Activated CD4-positive, alpha-beta T cell treated with anti-CD3 and anti-CD28 coated beads for 36 hours (primary cell): ENCODE measurements at places on chromosomes 7 and 10.

- DNase-seq: peak; percentile 46
Measured at GRCh38 chr7:92246360-92247101, 757 bp downstream of the ANKIB1 start.

- DNase-seq: no peak
Measured at GRCh38 chr10:115023715-115024114, 69.5 kb upstream of the ATRNL1 start.

GRCh38 chr7:27933671-27934565 lies 194.0 kb downstream of the TAX1BP1 start:
- no peak for DNase-seq

DNA sequence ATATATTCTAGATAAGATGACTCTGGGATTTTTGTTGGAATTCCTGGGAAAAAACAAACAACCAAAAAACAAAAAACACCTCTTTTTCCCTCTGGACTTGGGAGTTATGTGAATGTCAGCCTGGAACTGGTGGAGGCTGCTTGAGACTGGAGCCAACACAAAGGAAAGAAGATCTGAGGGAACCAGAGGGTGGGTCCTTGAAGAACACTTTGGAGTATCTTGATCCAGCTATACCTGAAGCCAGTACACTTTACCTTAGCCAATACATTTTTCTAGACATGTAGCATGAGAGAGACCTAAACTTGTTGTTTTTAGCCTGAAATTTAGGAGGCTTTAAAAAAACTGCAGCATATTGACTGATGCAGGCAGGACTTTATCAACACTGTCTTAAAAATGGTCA lies 5.9 kb upstream of the LAMB1 start:
- DNase-seq: no peak

DNA sequence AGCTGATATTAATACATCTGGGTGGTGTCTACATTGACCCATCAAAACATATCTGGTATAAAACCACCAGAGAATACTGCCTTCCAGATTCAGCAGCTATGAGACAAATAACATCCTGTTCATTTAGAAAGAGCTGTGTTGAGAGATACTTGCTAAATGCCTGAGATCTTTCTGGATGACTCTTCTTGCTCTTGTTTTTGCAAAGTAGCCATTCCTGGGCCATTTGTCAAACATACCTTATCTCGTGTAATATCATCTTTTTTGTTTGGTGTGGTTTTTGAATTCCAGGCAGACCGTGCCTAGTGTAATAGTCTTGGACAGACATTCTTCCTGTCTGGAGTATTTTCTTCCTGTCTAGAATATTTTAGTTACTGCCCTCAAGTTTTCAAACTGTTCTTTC lies 74.7 kb upstream of the PRR15 start:
- DNase-seq: no peak

DNA sequence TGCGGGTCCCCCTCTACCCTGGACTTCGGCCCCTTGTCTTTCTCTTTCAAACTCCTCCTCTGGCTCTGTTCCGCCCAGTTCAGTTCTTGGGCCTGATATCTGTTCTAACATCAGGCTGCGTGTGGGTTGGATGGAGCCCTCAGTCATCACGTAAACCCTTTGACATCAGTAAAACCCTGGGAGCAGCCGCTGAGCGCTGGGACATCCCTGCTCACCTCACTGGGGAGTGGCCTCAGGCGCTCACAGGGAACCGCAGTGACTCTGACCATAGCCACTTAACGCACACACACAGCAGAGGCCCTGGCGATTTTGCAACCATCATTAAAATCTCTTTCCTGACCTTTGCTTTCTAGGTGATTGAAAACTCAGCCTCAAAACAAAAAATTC lies 113.3 kb downstream of the CYTH3 start:
- DNase-seq: no peak

GRCh38 chr7:4201566-4201965 lies 480.5 kb upstream of the FOXK1 start:
- no peak for DNase-seq

DNA sequence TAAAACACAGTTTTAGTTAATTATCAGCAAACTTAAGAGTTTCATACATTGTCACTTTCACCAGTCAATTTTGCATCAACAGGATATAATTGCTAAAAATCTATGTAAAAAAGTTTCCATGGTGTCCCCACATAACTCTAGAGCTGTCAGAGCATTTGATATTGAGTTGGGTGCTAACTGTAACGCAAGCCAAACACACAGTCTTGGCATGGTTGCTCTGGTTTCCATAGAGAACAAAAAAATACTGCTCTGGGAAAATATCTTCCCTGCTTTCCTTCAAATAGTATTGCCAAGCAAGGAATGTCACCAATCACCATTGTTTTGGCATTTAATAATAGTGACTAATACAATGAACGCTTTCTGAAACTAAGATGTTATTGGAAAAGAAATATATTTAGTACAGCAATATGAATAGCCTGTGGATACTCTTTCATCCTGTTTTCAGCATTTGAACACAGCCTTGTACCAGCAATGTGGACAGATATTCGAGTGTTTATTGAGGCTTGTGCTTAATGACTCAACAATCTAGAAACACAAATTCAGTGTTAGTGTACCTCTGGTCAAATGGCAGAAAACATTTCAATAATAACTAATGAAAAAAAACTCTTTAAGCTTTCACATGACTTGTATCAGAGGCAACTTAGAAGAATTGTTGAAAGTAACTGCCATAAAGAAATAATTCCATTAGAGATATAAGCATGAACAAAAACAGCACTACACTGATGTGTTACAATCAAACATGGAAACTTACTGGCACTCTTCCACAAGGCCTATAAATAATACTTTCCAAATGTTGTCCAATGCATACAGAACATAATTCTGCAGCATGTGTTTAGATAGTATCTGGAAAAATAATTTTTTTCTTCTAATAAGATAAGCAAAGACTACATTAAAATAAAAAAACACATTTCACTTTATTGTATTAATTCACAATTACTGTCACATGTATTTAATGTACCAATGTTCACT lies 1469.5 kb upstream of the CELF2 start:
- DNase-seq: no peak

- DNase-seq: no peak
Measured at GRCh38 chr7:114416129-114416990, 1.7 kb downstream of the FOXP2 start.

GRCh38 chr7:149005427-149006344 lies 22.6 kb downstream of the PDIA4 start:
- peak; percentile 90 for DNase-seq

DNA sequence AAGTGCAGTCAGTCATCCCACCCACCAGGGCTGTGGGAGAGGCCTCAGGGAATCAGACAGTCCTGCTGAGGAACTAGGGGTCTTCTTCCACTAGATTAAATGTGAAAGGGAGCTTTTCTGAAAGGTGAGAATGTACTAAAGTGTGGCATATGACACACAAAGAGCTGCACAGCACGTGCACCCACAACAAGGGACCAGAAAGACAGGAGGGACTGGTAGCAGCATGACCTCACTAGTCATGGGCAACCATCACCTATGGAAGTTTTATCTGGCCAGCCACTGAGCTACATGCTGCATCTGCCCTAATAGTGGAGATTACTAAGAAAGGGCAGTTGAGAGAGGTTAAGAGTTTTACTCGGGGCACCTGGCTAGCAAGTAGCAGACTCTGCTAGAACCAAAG lies 204.4 kb upstream of the AOAH start:
- no peak for DNase-seq

DNA sequence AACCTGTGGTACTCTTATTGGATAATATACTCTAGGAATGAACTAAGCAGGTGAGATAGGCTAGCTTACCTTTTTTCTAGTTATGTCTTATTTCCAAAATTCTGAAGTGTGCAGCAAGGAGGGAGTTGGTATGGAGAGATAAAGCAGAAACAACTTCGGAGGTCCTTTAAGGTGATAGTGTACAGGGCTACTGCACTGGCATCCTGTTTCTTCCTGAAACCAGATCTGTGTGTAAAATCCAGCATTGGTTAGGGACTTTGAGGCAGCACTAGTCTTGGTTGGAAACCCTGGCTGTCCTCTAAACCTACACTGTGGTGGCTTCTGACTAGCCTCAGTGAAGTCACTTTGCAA lies 66.9 kb upstream of the STRIP2 start:
- DNase-seq: no peak

DNA sequence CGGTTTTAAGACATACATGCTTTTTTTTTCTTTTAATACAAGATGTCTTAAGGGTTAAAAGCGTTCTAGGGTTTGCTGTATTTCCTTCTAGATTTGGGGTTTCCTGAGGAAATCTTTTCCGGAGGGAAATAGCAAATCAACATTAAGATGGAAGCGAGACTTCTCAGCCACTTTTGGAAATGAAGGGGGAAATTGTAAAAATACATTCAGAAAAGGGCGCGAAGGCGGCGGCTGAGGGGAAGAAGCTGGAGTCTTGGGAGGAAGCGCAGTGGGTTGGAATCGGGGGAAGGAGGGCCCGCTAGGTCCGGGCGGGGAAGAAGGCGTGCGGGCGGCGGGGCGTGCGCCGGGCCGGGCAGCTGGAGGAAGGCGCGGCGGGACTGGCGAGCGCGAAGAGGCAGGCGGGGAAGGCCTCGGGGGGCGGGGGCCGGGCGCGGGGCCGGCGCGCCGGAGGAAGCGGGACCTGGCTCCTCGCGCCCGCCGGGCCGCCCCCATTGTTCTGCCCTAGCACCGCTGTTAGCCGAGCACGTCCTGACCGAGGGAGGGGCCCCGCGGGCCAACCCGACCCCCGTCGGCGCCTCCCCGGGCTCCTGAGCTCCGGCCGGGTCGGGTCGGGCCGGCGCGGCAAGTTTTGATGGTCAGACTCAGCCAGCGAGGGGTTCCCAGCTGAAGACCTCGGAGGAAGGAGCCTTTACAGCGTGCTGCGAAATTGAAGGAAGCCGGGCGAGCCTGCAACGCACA lies 1.5 kb upstream of the SKIDA1 start:
- DNase-seq: peak; percentile 63

DNA sequence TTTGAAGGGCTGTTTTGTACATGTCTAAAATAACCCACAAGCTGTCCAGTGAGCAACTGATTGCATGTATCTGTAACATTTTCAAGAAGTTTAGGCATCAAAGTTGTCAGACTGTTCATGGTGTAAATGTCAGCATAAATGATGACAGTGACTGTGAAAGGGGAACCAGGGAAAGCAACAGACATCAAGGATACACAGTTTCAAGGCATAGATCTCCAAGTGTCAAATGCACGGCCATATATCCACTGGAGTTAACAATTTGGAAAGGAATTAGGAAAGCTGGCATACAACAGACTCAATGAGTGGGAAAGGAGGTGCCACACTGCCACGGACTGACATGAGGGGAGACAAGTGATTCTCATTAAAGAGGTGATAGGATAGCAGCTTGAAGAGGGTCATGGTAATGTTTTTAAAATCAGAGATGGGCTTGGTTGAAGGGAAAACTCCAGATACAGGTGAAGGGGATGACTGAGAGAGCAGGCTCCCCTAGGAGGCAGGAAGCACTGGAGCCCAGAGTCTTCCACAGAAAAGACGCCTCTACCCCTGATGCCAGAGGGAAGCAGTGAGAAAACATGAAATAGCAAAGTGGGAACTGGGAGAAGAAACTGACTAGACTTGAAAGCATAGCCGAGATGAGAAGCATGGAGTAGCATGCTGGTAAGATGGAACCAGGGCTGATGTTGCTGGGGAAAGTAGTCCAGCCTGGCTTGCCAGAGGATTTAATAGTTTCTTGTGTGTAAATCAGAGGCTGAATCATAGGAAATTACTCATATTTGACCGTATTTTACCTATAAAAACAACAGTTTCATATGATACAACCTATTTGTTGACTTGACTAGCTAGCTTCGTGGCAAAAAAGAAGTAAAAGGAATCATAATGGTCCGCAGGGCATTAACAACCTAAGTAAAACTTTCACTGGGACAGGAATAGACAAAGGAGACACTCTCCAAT lies 18.6 kb downstream of the NSMCE4A start:
- DNase-seq: no peak

DNA sequence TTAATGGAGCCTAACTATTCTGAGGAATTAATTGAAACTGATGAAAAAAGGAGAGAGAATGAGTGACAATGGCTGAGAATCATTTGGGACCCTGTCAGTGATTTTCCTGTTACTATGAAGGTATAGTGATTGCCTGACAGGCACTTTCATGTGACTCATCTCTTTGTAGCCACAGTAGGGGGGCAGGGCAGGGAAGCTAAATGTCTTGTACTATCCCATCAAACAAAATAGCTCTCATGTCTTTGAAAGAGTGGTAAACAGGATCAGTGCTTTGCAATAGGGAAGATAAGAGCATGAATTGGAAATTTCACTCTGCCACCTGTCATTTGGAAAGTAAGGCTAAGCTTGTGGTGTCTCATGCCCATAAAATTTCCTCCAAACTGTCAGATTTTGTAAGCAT lies 94.5 kb upstream of the GSDME start:
- DNase-seq: peak; percentile 68

DNA sequence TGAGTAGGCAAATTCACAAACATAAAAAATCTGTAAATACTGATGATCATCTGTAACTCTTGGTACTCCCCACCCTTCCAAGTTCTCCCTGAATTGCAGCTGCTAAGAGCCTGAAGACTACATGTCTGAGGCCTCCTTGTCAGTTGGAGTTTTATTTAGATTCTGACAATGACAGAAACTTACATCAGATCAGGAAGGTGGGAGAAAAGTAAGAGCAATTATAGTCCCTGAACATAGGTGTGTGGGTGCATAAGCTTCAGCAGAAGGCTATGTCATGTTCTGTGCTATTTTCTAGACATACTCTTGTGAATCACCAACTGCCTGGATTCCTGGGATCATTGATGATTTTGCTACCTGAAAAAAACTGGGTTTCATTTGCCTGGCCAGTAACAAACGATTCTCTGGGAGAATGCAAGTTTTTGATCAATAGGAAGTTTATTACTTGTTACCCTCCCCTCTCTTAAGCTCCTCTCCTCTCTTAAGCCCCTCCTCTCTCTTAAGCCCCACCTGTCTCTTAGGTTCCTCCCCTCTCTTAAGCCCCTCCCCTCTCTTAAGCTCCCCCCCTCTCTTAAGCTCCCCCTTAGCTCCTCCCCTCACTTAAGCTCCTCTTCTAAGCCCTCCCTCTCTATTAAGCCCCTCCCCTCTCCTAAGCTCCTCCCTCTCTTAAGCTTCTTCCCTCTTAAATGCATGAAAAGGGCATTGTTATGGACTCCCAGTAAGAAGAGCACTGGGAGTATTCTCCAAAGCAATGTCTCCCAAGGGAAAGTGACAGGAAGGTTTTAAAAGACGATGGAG lies 1183.4 kb upstream of the AUTS2 start:
- no peak for DNase-seq

DNA sequence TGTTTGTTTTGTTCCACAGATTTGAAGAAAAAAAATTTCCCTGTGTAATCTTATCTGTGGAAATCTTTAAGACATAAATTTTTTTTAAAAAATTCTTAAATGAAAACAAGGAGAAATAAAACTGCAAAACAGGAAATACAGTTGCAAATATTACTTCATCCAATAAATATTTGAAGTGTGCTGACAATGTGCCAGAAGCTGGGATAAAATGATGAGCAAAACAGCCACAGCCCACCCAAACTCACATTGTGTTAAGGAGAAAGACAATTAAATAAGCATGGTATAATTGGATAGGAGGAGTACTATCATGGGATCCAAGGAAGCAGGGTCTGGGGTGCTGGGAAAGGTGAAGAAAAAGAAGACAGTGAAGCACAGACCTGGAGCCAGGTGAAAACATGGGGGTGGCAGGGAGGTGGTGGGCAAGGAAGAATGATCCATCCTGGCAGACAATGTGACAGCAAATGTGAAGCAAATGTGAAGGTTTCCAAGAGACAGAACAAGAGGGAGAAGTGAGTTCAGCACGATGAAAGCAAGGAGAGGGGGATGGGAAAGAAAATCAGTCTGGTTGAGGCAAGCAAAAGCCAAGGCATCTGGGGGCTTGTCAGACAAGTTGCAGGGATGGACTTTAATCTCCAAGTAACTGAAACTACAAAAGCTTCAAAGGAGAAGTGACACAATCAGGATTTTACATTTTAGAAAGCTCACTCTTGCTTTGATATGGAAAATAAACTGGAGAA lies 135.9 kb downstream of the HIBADH start:
- DNase-seq: no peak
